Stimulated activated CD4-positive, alpha-beta T cell treated with anti-CD3 and anti-CD28 coated beads, Interleukin-4, amount 100 ng/mL, for 48 hours (primary cell): ENCODE measurements at places on chromosomes 7 and 10.

GRCh38 chr7:19030281-19030680 is 87.2 kb downstream of the TWIST1 start:
- no peak for DNase-seq

GRCh38 chr7:114217026-114217806 is 197.4 kb upstream of the FOXP2 start:
- DNase-seq = no peak

- no peak for DNase-seq
Observed at GRCh38 chr7:52571026-52571425, 464.4 kb upstream of the POM121L12 start.

DNA sequence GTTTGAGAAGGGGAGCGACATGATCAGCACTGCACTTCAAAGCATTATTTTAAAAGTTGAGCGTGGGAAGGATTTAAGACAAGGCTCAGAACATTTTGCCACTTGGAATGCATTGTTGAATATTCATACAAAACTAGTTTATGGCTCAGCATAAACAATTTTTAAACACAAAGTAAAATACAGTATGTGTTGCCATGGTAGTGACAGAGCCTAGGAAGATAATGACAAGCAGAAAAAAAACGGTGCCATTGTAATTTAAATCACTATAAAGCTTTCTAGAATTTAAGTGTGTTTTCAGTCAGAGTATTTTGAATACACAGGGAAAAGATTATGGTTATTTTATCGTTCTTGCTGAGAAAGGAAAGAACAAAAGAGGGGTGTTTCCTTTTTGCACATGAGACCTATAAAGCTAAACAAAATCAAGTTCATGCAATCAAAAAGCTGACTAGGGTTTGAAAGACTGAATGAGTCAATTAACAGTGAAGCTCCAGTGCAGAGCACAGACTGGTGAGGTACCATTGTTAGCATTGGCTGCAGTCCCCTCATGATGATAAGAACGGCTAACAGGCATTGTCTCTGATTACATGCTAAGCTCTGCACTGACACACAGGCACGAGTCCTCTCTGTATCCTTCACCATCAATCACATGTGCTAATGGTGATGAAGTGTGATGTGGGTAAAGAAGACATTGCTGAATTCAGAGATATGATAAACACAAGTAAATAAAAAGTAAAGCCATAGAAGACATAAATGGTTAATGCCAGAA is 181.9 kb upstream of the VSTM2A start:
- DNase-seq = no peak

DNA sequence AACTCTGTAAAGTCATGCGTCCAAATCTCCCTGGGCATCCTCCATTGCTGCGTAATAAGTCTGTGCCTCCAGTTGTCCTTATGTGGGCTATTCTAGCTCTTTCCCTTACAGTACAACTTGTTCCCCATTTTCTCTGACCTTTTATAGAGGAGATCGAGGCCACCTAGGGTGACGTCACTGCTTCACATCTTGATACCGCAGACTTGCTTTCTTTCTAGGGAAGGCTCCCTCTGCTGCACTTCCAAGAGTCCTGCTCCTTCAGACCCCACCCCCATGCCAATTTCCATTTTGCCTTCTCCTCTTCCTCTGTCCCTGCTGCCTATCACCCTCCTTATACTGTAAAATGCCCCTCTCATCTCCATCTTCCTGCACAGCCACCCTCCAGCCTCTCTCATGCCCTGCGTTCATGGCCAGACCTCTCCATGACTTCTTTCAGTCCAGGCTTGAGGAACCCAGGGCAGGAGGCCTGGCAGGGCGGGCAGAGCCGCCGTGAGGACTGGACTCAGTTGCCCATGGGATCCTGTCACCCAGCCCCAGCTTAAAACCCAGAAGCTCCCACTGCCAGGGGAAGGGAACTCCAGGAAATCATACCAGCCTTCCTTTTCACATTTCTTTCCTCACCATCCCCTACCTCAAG is 57.5 kb downstream of the CAMK1D start:
- no peak for DNase-seq

DNA sequence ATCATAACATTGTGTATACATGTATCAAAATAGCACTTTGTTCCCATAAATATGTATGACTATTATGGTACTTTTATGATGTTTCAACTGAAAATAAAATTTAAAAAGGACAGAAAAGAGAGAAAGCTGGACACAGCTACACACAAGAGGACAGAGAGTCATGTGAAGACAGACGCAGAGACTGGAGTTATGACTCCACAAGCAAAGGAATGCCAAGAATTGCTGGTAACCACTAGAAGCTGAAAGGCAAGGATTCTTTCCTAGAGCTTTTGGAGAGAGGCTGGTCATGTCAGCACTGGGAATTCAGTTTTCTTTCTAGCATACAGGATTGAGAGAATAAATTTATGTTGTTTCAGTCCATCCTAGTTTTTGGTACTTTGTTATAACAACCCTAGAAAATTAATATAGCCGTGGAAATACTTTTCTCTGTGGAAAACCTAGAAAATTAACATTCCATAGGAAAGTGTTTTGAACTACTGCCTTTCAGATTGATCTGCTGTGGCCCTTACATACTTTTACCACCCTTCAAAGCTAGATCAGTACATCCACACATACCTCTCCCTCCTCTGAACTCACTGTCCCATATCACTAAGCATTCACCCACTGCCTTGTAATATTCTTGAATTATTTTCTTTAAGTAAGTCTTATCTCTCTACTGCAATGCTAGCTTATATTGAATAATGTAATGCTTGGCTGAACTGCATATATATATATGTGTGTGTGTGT is 575.3 kb downstream of the IPMK start:
- DNase-seq = no peak

- no peak for DNase-seq
Observed at GRCh38 chr7:67597161-67597560, 600.5 kb downstream of the TYW1 start.

- DNase-seq = no peak
Observed at GRCh38 chr10:22723343-22723779, 9.0 kb upstream of the PIP4K2A start.

DNA sequence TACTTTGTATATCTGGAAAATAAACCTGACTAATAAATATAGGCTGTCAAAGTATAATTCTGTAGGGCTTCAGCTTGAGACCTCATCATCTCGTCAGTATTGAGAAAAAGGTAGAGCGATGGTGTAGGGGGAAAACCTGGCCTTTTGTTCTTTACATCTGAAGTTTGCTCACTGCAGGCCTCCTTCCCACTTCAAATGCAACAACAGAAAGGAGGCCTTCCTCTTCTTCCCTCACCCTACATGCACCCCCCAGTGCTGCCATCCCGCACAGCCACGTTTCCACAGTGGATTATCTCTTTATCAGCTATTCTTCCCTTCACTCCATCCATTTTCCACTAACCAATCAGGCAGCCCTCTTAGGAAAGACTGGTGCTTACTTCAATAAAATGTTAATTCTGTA is 112.3 kb downstream of the VTI1A start:
- no peak for DNase-seq

- DNase-seq = no peak
Observed at GRCh38 chr10:125846894-125847293, 23.5 kb downstream of the BCCIP start.

- DNase-seq = no peak
Observed at GRCh38 chr10:68074031-68074774, 880 bp downstream of the HERC4 start.

GRCh38 chr10:68963151-68963550 is 7.2 kb downstream of the DDX21 start:
- no peak for DNase-seq

DNA sequence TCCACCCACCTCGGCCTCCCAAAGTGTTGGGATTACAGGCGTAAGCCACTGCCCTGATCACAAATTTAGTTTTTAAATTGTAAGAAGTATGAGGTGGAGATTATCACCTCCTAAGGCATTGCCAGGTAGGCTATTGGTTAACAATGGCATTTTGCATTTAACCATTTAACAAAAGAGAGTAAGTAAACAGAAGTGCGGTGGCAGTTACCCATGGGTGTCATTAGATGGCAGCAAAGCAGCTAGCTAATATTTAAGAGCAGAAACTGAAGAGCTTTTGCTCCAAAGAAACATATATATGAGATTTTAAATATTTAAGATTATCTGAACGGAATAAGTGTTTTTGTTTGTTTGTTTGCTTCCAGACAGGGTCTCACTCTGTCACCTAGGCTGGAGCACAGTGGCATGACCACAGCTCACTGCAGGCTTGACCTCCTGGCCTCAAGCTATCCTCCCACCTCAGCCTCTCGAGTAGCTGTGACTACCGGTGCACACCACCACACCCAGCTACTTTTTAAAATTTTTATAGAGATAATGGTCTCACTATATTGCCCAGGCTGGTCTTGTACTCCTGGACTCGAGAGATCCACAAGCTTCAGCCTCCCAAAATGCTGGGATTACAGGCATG is 325.5 kb upstream of the C7orf33 start:
- no peak for DNase-seq

DNA sequence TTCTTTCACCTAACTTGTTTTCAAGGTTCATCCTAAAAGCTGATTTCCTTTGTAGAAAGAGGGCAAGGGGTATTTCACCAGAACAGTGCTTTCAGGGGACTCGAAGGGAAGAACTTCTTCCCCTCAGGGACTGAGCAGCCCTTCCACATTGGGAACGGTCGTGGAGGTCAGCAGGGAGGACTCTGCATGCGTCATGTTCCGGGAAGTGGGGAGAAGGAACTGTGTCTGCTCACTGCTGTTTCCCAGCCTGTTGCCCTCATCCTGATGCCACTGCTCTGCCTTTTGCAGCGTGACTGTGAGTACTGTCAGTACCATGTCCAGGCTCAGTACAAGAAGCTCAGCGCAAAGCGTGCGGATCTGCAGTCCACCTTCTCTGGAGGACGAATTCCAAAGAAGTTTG is 27.2 kb downstream of the MCM10 start:
- no peak for DNase-seq

DNA sequence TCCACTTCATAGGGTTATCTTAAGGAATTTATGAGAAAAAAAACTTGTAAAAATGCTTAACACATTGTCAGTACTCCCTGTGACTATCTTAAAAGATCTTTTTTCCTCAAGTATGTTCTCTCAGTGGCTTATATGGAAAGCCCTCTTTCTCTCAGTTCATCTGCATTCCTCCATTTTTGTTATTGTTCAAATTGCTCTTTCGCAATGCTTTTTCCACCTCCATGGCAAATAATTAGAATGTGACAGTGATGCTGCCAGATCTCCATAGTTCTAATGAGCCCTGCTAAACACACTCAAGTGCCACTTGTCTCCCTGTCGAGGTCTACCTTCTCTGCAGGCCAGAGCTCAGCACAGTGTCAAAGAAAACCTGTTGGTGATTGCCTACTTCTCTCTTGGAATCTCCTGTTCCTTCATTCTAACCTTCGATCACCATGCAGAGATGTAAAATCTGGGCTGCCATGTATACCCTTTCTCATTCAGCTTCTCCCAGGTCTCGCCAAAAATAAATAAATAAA is 37.2 kb upstream of the ABCB5 start:
- no peak for DNase-seq

DNA sequence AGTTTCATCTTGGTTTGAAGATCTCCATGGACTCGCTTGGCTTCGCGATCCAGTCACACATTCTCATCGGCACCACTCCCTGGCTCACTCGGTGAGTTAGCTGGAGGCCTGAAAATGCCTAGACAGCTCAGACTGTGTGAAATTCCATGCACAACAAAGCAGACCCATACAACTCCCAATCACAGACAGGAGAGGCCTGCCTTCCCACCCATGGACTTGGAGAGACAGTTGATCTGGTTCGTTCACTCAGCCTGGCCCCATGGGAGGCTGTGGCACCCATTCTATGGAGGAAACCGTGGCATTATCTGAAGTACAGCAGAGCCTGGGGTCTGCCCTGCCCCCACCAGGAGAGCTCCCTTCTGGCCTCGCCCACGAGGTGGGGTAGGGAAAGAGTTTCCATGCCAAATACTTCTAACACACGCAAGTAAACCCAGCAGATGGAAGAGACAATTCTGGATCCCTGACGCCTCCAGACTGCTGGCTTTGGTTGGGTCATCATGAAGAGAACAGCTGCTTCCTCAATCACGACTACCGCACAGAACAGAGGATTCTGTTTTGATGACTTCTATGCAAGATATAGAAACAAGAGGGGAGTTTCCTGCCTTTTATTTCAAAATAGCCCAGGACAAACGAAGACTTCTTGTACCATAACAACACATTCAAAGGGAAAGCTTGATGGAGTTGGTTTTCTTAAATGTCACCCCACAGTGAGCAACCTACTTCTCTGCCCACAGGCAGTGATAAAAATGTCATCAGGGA is 15.9 kb downstream of the FAM53B start:
- DNase-seq = no peak

GRCh38 chr10:86598151-86598550 is 56.2 kb upstream of the OPN4 start:
- no peak for DNase-seq

DNA sequence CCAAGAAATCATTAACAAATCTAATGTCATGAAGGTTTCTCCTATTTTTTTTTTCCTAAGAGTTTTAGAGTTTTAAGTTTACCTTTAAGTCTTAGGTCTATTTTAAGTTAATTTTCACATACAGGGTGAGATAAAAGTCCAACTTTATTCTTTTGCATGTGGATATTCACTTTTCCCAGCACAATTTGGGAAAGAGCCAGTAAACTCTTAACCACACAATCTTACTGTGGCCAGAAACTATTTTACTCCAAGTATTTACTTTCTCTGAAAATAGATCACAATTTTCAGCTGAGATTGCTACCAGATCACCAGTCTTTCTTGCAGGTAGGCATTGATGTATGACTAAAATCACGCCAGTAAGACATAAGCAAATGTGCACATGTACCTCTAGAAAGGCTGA is 728.5 kb downstream of the TNS3 start:
- DNase-seq = no peak

- DNase-seq = no peak
Observed at GRCh38 chr7:36408589-36408988, 18.9 kb downstream of the ANLN start.

- no peak for DNase-seq
Observed at GRCh38 chr10:118742782-118743181, 12.0 kb downstream of the CACUL1 start.

- no peak for DNase-seq
Observed at GRCh38 chr7:94738071-94738470, 82.1 kb upstream of the SGCE start.

DNA sequence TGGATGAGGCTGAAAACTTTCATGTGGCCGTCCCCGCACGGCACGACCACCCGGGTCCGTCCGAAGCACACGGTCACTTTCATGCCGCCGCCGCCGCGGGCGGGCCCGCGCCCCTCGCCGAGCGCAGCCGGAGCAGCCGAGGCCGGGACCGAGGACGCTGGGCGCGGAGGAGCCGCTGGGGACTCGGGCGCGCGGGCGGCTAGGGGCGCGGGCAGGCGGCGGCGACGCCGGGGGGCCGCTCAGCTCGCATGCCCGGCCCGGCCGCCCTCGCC is 247 bp downstream of the PARD3 start:
- DNase-seq = no peak

- no peak for DNase-seq
Observed at GRCh38 chr7:111510584-111511378, 51.5 kb downstream of the IMMP2L start.

DNA sequence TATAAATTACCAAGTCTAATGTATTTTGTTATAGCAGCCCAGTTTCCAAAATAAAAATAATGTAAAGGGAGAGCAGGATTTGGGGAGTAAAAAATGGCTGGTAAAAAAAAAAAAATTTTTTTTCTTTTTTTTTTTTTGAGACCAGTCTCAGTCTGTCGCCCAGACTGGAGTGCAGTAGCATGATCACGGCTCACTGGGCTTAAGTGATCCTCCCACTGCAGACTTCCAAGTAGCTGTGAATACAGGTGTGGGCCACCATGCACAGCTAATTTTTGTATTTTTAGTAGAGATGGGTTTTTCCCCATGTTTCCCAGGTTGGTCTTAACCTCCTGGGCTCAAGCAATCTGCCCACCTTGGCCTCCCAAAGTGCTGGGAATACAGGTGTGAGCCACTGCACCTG is 4.8 kb upstream of the LSM8 start:
- no peak for DNase-seq

GRCh38 chr10:61662794-61663259 is at the start of gene CABCOCO1:
Gene CABCOCO1, plus strand, starts transcription at chr10:61662929. Its CDS starts 44 bp downstream, at chr10:61662973.
- DNase-seq = no peak
